Activated gamma-delta T cell (primary cell): ENCODE measurements at places on chromosomes 4 and X.

DNA sequence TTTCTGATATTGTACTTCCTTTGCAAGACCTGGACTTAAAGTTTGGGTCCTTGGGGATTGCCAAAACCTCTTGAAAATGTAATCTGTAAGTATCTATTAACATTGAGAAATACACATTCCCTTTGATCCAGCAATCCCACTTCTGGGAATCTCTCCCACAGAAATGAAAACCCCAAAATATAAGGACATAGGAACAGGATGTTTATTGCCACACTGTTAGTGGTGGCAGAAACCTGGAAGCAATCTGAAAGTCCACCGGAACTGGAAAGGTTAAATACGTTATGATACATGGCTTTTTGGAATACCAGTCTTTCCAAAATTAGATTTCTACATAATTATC, 71.2 kb upstream of the STX18 start:
- DNase-seq, result no peak

DNA sequence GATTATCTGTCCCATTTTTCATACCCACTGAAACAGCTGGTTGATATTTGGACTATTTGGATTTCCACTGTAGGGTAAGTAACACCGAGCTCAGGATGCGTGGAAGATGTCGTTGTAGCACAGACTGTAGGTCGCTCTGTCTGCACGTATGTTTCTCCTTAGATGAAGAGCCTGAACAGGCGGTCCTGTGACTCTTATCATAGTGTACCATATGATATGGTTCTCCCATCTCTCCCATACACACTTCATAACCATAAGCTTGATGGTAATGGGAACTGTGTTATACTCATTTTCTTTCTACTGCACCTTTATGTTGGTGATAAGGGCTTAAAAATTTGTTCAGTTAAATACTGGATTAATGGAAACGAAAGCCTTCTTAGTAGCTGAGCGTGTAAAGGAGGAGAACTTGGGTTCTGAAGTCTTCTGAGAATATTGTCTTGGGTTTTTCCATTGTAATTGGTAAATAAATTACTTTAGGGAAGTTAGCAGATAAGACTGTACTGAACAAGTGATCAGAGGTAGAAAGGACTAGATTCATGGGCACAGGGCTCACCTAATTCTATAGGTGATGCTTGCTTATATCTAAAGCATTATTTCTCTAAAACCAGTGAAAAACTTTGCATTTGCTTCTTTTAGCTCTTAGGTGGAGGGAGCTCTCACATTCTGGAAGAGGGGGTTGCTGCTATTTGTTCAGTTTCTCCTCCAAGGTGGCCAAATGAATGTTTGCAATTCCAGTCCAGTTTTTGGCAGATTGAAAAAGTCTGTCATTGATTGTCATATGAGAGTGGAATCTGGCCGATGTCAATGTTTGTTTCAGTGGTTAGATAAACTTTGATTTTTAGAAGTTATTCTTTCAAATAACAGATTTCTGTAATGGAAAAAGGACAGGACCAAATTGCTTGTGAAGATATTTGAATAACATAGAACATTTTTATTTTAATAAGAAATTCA, 15.8 kb downstream of the SMAD1 start:
- DNase-seq, result no peak

GRCh38 chr4:69485130-69485529, 10.6 kb downstream of the UGT2B4 start:
- DNase-seq, result no peak

GRCh38 chr4:118845552-118846050, 9.7 kb upstream of the SEC24D start:
- no peak for DNase-seq

GRCh38 chr4:183384516-183384915, 59.9 kb upstream of the CDKN2AIP start:
- no peak for DNase-seq

GRCh38 chr4:142292231-142292630, 553.9 kb downstream of the INPP4B start:
- no peak for DNase-seq

- no peak for DNase-seq
These were observed 21.4 kb downstream of the USO1 start for GRCh38 chr4:75745721-75746199.

- no peak for DNase-seq
These were observed 10.8 kb downstream of the DAPP1 start for GRCh38 chr4:99827454-99827853.
